Dermis blood vessel endothelial cell (primary cell): ENCODE measurements at places on chromosomes 12 and 14. TPM values are rescaled to one million over a fixed set of nuclear protein-coding genes. Genes with fewer than 3 reads are reported as not detected.

DNA sequence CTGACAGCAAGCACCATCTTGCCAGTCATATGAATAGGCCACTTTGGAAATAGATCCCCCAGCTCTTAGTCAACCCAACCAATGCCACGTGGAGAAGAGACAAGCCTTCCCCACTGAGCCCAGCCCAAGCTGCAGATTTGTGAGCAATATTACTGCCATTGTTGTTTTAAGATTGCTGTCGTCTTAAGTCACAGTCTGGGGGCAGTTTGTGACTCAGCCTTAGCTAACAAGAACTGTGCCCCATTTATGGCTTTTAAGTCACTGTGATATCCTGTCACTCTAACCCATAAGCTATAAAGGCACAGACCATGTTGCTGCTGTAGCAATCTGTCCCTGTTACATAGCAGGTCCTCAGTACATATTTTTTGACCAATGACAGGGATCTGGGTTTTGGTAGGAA is 464.2 kb downstream of the MED13L start:
- DNase-seq = no peak

- DNase-seq = no peak
Observed at GRCh38 chr12:129964826-129965457, 61.1 kb upstream of the TMEM132D start.

- no peak for DNase-seq
Observed at GRCh38 chr12:122250047-122250446, 16.2 kb downstream of the VPS33A start.

- no peak for DNase-seq
Observed at GRCh38 chr12:90519285-90519684, 435.7 kb downstream of the CCER1 start.

- no peak for DNase-seq
Observed at GRCh38 chr14:24037658-24038037, 14.2 kb upstream of the CARMIL3 start.

DNA sequence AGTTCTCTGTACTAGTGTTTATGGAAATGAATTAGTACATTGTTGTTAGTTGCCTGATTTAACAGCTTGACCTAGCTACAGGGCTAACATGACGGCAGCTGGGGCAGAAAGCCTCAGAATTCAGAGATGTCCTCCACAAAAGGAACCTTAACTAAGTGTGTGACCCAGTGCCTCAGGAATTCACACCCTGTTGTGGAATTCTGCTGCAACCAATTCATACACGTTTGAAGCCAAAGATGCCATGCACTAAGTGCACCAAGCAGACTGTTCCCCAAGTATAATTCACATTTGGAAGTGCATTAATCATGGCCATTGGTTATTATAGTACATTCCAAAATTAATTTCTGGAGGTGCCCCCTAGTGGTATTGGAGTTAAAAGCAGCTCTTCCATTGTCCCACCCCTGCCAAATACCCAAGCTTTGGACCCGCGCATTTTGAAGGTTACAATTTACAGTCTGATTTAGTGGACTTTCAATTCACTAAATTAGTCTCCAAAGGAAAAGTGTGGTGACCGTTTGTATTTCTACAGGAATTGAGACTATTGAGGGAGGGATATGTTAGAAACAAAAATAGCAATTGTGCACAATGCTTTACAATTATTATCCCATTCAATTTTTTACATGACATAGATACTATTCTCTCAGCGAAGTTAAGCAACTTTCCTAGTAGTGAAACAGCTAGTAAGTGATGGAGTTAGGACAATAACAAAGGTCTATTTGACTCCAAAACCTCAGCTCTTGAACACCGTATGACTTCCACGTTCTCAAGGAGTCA is 85.9 kb downstream of the PAX9 start:
- peak; percentile 31 for DNase-seq

- no peak for DNase-seq
Observed at GRCh38 chr14:48473944-48474343, 798.5 kb upstream of the MDGA2 start.

DNA sequence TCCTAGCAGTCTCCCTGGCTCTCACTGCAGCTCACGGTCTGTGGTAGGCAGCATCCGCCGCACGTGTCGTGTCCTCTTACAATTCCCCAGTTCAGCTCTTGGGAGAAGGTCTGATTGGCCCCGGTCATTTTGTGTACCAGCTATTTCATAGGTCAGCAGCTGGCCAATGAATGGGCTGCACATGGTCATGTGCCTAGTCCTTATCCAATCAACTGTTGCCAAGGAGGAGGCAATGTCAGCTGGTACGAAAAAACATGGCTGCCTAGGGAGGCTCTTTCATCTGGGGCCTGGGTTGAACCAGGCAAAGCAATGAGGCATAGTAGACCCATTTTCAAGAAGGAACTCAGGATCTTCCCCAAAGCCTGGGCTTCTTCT is 46.1 kb downstream of the RNFT2 start:
- DNase-seq = no peak

- no peak for DNase-seq
Observed at GRCh38 chr14:92924247-92924646, 1.3 kb downstream of the CHGA start.

DNA sequence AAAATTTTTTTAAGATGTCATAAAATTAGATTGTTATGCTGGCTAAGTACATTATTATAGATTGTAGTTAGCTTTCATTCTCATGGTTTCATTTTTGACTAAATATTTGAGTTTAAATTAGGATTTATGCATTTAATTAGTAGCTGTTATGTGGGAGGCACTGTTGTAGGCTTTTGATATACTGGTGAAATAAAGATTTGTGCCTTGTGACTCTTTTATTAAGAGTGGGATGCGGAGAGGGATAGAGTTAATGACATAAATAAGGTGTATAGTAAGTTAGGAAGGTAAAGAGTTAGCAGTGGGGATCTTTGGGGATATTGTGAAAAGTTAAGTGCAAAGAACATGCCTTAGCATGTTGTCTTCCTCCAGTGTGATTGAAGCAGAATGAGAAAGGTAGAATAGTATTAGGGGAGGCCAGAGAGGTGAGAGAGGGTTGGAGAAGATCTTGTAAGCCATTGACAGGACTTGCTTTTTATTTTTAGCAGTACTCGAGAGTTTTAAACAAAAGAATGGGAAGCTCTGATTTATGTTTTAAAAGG is 8.8 kb downstream of the ARHGAP5 start:
- DNase-seq = no peak

GRCh38 chr12:120470150-120470784 is 719 bp upstream of the SRSF9 start:
- DNase-seq = no peak

DNA sequence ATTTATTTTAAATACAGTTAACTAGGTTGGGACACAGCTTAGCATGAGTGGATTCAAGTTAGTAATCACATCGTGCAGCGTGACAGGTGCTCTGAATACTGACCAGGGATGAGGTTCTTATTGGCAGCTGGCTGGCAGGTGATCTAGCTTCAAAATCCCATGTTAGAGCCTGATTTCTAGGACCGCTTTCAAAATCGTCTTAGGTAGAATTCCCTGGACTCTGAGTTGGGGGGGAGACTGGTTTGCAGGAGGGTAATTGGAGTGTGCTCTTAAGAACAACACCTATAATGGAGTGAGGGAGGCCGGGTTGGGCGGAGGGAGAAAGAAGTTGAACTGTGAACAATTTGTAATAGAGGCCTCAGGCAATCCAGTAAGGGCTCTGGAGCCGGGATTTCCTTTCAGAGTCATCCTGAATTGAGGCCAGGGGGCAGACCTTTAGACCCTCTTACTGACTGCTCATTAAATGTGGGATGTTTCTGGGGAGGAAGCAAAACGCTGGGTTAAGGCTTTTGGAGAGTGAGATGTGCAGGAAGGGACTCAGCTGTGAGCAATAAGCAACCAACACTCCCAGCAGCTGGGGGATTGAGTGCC is 874 bp upstream of the YARS2 start:
- peak; percentile 6 for DNase-seq

- DNase-seq = no peak
Observed at GRCh38 chr14:102796661-102797190, 19.5 kb downstream of the TRAF3 start.

DNA sequence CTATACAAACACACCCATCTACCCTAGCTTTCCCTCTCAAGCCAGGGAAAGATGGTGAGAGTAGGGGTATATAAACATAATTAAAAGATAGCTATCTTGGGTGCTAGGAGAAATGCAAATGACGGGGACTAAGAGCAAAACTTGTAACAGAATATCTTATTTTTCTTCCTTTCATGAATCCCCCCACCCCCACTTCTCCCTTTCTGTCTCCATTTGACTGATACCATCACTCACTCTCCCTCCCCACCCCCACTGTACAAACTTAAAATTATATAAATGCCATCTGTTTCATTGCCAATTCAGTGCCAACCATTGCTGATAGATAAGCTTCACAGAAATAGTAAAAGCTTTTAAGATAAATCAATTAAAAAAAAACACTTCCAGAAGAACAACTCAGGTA is 268.6 kb downstream of the SLC6A15 start:
- DNase-seq = no peak

DNA sequence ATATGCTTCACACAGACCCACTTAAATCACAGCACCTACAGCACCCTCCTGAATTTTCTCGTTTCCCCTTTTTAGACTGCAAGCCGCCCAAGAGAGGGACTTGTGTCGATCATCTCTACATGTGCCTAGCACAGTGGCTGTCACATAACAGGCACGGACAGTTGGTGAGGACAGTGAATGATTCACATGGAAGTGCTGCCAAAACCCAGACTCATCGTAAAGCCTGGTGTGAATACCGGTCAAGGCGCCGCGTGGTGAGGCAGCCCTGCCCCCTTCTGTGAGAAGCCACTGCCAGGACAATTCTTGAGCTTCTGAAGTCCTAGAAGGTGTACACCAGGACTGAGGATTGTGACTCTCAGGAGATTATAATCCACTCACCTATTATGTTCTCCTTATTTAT is 44.3 kb downstream of the ATG2B start:
- DNase-seq = no peak

GRCh38 chr14:73452341-73453186 is 5.8 kb downstream of the NUMB start:
- peak; percentile 82 for DNase-seq

DNA sequence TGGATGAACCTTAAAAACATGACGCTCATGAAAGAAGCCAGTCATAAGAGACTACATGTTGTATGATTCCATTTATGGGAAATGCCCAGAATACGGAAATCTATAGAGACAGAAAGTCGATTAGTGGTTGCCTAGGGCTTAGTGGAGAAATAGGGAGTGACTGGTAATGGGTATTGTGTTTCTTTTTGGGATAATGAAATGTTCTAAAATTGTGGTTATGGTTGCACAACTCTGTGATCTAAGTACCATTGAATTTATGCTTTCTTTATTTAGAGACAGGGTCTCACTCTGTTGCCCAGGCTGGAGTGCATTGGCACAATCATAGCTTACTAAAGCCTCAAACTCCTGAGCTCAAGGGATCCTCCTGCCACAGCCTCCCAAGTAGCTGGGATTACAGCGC is 8.0 kb downstream of the RBMS2 start:
- DNase-seq = no peak

RPS6KA5 gene
- total RNA-seq = 3.1 and 6.1 TPM in 2 replicates

NEUROD4 gene
- not detected in 2 replicates for total RNA-seq

RPGRIP1 gene
- 0.33 TPM in 1 of 2 replicates, not detected in the other for total RNA-seq
